Uterus (tissue), 4 donors: ENCODE measurements at places on chromosomes 4 and X. TPM values are rescaled to one million over a fixed set of nuclear protein-coding genes. Genes with fewer than 3 reads are reported as not detected.

DNA sequence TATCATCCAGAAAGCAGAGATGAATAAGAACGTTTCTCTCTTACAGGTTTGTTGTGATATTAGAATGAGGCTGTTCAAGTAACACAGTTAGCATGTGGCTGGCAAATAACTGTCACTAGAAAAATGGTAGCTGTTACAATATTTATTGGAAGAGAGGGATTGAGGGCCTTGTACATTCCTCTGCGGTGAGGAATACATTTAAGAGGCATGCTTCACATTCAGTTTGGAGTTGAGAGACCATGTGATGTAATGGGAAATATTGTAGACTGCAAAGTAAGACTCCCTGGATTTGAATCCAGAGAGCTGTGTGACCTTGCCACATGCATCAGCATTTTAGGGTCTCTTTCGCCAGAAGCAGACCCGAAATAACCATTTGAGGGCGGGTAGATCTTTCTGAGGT lies 104.8 kb upstream of the KIT start:
- DNase-seq = no peak

GRCh38 chr4:122053186-122053585 lies 98.9 kb upstream of the BLTP1 start:
- DNase-seq = no peak

DNA sequence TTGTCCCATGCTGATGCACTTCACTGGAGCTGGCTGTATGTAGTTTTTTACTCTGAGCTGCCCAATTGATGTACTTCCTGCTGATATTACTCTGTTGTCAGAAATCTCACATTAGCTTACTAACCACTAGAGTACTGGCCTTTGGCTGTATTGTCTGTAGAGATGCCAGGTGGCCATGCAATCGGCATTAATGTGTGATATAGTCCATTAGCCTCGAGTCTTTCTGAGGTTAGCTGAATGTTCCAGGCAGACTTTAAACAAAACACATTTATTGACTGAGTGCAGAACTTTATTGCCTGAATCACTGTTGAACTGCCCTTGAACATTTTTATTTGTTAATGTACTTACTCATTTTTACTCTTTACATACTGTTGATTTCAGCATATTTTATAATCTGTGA lies 335.2 kb downstream of the PCDH10 start:
- no peak for DNase-seq

DNA sequence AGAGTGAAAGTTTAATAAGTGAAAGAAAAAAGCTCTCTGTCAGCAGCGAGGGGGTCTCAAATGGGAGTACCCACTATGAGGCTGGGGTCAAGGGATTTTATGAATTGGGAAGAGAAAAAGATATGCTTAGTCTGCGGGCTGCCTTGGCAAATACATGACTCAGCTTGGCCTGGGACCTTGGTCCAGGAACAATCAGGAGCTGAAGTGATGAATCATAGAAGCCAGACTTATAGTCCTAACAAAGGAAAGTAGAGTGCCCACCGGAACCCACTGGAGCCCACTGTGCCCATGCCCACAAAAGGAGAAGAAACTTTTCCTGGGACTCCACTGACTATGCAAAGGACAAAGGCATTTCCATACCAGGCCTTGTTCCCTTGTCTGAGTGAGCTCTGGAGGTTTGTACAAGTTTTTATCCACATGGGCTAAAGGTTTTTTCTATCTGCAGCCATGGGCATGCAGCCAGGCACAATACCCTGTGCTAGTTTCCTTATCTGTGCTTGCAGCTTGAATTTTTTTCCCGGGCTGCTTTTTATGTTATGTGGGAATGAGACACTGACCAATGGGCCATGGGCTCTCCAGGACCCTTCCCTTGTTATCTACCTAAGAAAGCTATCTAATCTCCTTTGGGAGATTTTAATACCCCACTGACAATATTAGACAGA lies 201.7 kb downstream of the FAM133A start:
- DNase-seq = no peak

DNA sequence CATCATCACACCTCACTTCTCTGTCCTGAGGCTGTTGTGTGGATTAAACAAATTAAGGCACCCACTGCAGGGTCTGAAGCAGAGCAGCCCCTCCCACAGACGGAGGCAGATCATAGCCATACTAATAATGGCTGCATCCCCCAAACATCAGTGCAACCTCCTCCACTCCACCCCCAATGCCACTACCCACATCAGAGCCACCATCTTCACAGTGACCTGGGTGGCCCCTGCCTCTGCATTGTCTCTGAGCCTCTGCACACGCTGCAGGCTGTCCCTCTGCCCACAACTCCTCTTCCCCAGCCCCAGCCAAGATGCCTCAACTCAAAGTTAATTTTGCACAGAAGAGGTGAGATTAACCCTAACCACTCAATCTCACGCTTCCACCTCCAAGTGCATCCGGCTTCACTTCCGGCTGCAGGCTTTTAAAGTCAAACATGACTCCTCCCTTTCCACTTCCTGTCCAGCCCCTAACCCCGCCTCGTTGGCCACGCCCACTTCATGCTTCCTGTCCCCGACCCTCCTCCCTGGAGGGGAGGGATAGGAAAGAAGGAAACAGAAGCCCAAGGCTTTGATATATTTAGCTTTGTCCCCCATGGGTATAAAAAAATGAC lies 22.7 kb downstream of the JAKMIP1 start:
- no peak for DNase-seq

- no peak for DNase-seq
Measured at GRCh38 chr4:141283563-141283962, 62.9 kb downstream of the ZNF330 start.

DNA sequence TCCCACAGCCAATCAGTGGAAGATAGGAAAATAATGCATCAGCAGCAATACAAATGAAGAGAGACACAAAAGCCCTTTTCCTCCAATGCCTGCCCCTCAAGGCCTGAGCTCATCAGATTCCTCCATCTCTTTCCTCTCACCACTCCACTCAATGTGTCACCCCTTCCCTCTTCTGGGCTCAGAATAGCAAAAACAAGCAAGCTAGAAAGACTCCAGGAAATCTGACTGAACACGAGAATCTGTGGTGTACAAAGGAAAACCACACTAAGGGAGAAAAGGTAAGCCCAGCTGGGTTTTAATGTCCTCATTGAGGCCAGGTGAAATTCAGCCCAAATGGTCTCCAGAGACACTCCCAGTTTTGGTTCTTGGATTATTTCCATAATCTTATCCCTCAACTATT lies 46.3 kb downstream of the ARHGEF9 start:
- no peak for DNase-seq

DNA sequence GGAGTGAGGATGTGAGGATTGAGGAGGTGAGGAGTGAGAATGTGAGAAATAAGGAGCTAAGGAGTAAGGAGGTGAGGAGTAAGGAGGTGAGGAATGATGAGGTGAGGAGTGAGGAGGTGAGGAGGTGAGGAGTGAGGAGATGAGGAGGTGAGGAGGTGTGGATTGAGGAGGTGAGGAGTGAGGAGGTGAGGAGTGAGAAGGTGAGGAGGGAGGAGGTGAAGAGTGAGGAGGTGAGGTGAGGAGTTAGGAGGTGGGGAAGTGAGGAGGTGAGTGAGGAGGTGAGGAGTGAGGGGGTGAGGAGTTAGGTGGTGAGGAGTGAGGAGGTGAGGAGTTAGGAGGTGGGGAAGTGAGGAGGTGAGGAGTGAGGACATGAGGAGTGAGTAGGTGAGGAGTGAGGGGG lies 74.8 kb upstream of the MXD4 start:
- no peak for DNase-seq

- DNase-seq = no peak
Measured at GRCh38 chrX:24874604-24875247, 141.0 kb downstream of the ARX start.

- DNase-seq = no peak
Measured at GRCh38 chrX:20418379-20419150, 151.9 kb upstream of the RPS6KA3 start.

GRCh38 chr4:184382189-184382846 lies 92.0 kb downstream of the IRF2 start:
- DNase-seq = no peak

GRCh38 chrX:146278381-146278780 lies 460.8 kb downstream of the SLITRK2 start:
- no peak for DNase-seq

DNA sequence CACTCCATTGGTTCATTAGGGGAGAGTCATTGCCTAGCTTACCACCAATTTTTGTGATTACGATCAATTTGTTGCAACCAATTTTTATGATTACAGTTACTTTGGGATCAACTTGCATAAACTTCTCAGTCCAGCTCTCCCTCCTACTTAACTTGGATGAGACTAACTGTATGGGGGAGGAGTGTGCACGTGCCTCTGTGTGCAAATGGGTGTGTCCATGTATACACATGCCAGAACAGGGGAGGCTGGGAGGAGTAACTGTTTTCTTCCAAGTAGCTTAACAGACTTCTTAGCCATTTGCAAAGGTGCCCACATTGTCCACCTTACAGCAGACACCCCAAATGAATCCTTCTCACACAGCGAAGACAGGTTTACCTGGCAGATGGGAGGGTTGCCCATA lies 117.7 kb upstream of the VCX3B start:
- no peak for DNase-seq

- DNase-seq = no peak
Measured at GRCh38 chr4:78737035-78737434, 39.1 kb upstream of the BMP2K start.

DNA sequence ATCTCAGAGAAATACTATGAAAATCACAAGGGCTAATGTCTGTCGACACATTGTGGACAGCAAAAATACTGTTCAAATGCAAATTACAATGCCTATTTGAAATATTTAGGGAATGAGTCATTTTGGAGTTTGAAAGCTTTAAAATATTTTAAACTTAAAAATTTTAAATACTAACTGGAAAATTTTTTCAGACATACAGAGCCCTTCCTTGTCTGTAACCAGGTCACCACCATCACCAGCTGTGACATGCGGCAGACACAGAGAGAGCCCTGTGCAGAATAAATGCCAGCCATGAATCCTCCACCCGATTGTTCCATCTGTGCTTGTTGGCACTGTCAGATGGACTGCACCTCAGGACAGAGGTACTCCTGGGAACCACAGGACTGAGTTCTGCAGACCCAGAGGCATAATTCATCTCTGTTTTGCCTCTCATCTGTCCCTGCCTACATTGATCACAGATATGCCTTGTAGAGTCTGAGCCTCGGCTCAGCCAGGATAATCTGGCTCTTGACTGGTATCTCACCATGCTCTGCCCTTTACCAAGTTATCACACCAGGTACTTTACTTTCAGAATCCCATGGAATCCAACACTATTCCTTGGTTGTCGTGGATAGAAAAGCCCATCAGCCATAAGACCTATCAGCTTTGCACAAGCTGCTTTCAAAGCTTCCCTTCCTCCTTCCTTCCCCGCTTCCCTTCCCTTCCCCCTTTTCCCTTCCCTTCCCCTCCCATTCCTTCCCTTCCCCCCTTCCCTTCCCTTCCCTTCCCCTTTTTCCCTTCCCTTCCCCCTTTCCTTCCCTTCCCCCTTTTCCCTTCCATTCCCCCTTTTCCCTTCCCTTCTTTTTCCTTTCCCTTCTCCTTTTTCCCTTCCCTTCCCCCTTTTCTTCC lies 67.2 kb downstream of the TBC1D9 start:
- no peak for DNase-seq

GRCh38 chr4:150581641-150582051 lies 305 bp upstream of the MAB21L2 start:
- no peak for DNase-seq

DNA sequence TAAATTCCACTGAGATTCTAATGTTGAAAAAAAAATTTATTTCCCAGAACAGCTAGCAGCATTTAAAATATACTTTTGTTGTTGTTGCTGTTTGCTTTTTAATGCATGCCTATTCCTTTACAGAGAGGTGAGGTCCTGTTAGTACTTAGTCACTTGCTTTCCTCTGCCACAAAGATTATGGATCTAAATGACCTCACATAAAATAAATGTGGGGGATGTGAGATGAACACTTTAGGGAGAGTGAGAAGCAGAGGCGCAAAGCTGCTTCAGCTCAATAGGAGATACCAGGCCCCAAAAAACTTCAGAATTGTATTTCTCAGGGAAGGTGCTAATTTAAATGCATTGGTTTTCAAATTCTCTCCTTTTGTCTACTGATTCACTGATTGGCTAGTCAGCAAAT lies 4.0 kb downstream of the LDB2 start:
- no peak for DNase-seq

GRCh38 chr4:67576538-67576937 lies 18.0 kb downstream of the STAP1 start:
- no peak for DNase-seq

GRCh38 chrX:22105971-22106370 lies 73.8 kb downstream of the PHEX start:
- DNase-seq = no peak

- DNase-seq = no peak
Measured at GRCh38 chr4:26076000-26076587, 162.1 kb downstream of the SMIM20 start.

GRCh38 chr4:3744901-3745300 lies 21.3 kb upstream of the ADRA2C start:
- DNase-seq = no peak

DNA sequence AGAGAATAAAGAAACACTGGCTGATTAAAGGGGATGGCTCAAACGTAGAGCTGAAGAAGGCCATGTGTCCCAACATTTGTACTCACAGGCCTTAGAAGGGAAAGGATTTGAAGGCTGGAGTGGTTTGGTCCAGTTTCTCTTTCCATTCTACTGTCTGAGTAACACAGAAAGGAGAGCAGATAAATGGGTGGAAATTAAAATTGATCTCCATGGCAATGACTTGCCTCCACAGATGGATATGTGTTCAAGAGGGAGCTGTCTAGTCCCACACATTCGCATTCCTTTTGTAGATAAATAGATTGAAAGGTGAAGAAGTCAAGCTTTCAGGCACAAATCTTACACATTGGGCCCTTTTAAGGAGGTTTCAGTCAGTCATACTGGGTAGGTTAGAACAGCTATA lies 74.6 kb downstream of the DOCK11 start:
- no peak for DNase-seq

DNA sequence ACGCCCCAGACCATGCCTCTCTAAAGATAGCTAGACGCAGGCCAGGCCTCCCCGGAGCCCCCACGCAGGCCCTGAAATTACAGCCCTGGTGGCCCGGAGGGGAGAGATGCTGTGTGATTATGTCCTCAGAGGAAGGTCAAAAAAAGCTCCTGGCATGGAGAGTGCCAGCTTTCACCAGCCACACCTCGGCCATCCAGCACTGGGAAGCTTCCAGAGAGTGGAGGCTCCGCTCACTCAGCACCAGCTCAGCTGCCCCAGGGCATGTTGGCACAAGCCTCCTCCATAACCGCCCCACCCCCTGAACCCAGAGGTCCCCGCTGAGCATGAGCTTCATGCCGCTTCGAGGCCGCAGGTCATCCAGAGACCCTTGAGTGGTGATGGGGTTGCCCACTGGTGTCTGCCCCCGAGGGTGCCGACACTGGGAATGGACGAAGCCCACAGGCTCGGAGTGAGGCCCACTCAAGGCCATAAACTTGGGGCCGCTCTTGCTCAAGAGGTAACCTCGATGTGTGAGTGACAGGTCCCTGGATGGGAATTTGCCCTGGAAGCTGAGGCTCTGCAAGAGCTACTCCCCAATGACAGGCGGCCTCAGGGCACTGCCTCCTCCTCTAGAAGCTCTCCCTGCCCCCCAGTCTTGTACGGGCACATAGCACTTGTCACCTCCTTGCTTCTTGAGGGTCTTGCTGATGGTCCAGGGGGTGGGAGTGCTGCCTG lies 4.4 kb upstream of the BGN start:
- DNase-seq = no peak

The SPIN2A gene
- total RNA-seq = 0.67 TPM

The SSX2B gene
- not detected for total RNA-seq

The LNX1 gene
- 5.5 TPM for total RNA-seq

The ANKRD50 gene
- total RNA-seq = 78.5 TPM

The ETNPPL gene
- total RNA-seq = not detected

The PIR gene
- 16.1 TPM for total RNA-seq

The THAP9 gene
- total RNA-seq = 6.2 TPM

The RNF212 gene
- 2.3 TPM for total RNA-seq

The TMEM33 gene
- 61.1 TPM for total RNA-seq

The TRPC5OS gene
- not detected for total RNA-seq
